Gastrocnemius medialis (tissue), 4 donors: ENCODE measurements at places on chromosomes 13 and 19. TPM values are rescaled to one million over a fixed set of nuclear protein-coding genes. Genes with fewer than 3 reads are reported as not detected.
A peak's percentile ranks its signal among the peaks of the same experiment; 100 is the strongest.

DNA sequence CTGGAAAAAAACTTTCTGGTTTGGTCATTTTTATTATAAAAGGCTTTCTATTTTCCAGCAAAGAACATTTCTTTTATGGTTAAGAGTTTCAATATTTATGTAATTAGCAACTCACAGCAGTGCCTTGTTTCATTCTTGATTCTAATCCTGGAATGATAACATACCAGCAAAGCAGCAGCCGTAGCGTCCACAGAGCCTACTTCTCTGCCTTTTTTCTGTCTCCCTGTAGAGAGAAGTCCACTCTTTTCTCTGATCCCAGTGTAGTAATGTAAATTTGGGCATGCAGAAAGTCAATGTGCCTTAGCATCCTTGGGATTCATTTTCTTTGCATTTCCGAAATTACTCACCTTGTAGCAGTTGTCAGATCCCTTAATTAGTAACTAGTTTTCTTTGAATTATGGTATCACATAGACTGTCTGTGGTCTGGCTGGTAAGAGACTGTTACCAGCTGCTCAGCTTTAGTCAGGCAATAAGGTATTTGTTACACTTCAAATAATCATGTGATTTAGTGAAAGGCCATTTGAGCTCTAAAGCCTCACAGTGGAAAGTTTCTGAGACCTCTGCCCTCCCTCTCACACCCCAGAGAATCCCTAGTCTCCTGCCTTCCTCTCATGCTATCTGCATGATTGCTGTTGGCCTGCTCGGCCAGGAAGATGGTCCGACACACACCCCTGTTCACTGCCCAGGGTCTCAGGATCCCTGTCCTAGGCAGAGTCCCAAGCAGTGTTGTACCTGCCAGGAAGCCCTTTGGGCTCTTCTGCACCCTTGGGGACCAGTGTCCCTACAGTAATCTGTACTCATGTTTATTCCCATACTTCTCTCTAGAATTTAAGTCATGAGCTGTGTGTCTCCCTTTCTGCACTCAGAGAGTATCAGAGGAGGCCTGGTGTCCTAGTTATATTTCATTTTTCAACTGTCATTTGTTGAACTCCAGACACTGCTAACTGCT, 86.3 kb downstream of the LRCH1 start:
- DNase-seq: no peak

DNA sequence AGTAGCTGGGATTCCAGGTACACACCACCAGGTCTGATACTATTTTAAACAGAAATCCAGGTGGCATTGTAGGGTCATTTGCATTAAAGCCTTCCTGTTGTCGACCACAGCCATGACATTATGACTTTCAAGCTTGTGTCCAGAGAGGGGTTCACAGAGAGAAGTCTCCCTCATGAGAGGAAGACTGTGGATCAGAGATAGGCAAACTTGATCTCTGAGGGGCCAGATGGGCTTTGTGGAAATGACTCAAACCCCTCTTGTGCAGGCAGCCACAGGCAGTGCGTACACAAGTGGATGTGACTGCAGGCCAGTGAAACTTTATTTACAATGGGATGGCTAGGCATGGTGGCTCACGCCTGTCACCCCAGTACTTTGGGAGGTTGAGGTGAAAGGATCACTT, 27.8 kb upstream of the F2RL3 start:
- no peak for DNase-seq

GRCh38 chr19:19372656-19373416, 32.6 kb upstream of the GATAD2A start:
- DNase-seq: peak; percentile 51

DNA sequence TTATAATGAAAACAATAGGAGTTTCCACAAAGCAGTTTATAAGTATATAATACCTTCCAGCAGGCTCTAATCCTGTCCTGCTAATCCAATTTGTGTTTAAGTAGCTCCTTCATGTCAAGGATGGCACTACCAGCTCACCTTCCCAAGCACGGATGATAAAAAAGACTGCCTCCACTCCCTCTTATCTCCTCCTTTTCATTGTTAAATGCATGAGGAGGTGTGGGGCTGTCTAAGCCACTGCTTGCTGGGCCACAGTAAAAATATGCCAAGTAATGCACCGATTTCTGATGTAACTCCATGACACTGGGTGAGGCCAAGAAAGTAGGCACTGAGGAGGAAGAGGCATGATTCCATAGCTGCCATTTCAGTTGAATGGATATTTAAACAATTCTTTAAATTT, 193.1 kb downstream of the ZIC5 start:
- DNase-seq: no peak

The OR10H1 gene
- not detected for total RNA-seq

The KCNK6 gene
- 0.42 TPM for total RNA-seq
